ENCODE measurements at places on chromosomes 5 and 9.

GRCh38 chr5:94707359-94707758, 88.9 kb downstream of the SLF1 start:
- no peak for DNase-seq

DNA sequence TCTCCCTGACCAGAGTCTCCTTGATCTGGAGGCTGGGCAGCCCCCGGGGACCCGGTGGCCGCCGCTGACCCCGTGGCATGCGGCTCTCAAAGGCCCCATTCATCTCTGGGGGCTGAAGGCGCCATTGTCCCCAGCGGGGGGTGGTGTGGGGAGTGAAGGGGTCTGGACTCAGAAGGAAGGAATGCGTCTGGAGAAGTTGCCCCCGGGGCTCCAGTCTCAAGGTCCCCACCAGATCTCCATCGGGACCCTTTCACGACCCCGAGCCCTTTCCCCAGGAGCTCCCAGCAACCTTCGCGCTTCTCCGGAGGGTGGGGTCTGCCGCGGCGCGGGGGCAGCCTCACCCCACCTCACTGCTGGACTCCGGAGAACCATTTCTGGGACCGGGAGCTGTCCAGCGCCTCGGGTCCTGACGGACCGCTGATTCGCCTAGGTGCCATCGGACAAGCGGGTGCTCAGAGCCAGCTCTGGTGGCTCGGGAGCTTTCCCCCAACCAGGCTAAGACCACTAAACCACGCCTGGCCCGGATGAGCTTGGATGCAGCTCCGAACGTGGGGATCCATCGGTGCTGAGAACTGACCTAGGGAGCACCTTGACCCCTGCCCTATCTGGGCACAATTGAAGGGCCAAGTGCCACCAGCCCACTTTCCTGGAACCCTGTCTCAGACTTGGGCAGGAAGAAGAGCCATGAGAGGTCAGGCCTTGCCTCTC, 5.1 kb upstream of the PCDH1 start:
- no peak for DNase-seq

- DNase-seq = no peak
Observed at GRCh38 chr9:19940811-19941535, 152.1 kb upstream of the SLC24A2 start.

DNA sequence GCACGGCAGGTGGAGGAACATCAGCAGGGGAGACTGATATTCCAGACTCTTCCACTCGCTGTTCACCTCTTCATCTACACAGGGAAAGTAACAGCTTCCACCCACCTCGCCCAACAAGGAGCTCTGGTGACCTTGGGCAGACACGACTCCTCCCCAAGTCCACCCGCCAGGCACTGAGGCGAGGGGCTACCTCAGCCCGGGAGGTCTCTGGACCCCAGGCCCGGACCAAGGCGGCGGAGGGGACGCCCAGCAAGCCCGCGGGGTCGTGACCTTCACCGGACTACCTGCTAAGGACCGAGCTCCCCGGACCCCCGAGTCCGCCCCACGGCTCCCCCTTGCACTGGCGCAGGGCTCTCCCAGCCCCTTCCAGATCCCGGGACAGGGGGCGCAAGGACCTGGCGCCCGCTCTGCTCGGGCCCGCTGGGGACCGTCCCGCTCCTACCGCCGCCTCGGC, 70.2 kb upstream of the LPCAT1 start:
- DNase-seq = no peak

- no peak for DNase-seq
Observed at GRCh38 chr9:108956022-108956630, 21.9 kb downstream of the ABITRAM start.

- DNase-seq = no peak
Observed at GRCh38 chr5:89421035-89421434, 538.1 kb upstream of the MEF2C start.

Measured in central memory CD4-positive, alpha-beta T cell (primary cell).